Stimulated activated CD8-positive, alpha-beta memory T cell treated with anti-CD3 and anti-CD28 coated beads, Interleukin-4, amount 100 ng/mL, for 1 hour (primary cell): ENCODE measurements at places on chromosomes 12 and 14.

- DNase-seq, result no peak
These were observed 16.9 kb downstream of the PPP1R36 start for GRCh38 chr14:64566651-64567122.

DNA sequence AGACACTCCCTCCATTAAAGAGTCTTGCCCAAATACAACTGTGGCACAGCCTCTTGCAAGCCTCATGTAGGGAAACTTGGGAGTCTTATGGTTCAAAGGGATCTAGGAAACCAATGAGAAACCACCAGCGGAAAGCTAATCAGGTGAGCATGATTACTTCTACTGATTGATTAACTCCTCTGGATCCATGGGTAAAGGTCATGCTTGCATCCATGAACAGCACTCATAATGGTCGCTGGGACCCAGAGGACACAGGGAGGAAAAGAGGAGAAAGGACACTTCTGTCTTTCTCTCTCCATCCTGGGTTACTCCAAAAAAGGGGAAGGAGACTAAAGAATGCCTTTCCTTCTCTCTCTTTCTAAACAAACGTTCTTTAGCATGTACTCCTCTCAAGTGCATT is 1397.2 kb downstream of the LRFN5 start:
- no peak for DNase-seq

- no peak for DNase-seq
These were observed 83.1 kb downstream of the ARL6IP4 start for GRCh38 chr12:123063535-123063934.

DNA sequence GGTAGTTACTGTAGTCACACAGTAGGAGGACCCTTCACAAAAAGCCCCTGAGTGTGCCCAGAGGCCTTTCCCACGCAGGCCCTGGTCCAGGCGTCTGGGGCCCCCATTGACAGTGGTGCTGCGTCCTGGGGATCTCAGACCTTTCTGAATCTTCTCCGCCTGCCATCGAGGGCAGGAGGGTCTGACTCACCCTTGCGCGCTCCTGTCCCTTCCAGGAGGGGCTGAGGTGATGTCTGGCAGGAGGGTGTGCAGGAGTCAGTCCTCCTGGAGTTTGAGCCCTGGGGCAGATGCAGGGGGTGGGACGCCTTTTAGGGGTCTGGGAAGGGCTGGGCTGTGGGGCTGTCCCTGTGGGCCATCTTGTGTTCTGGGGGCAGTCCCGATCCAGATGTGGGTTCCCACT is 386.8 kb downstream of the TMEM121 start:
- DNase-seq, result no peak

GRCh38 chr12:89087149-89087825 is 265.0 kb downstream of the DUSP6 start:
- DNase-seq, result no peak

- no peak for DNase-seq
These were observed 627 bp downstream of the HOXC8 start for GRCh38 chr12:54009171-54010052.

GRCh38 chr12:54227376-54227775 is 38.6 kb upstream of the SMUG1 start:
- DNase-seq, result no peak

DNA sequence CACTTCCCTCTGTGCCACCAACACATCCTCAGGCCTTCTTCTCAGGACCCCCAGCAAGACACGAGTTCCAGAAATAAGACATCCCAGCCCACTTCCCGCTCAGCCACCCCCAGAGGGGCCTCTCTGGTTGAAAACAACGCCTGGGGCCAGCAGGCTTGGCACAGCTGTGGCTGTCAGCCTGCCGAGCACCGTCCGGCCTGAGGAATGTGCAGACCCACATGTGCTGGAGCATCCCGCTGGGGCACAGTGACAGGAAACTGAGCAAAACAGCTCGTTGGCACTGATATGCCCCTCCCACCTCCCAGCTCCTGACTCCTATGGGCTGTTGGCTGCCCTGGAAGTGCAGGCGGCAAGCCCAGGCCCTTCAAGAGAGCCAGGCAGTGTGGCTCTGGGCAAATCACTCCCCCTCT is 1.4 kb downstream of the SYNE3 start:
- DNase-seq, result no peak

DNA sequence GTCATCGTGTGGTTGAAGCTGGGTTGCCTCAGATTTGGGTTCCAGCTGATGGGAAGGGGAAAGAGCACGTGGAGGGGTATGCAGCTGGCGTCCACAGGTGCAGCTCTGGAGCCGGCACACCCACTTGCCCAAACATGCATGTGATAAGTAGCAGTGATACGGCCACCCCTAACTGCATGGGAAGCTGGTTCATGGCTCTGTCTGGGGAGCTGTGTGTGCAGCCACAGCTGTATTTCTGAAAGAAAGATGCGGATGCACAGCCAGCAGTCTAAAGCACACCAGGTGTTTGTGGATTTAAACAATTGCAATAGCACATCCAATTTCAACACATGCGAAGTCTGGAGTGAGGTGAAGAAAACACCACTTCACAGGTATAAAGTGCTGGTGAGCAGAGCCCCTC is 181.4 kb downstream of the EFCAB11 start:
- DNase-seq, result no peak

DNA sequence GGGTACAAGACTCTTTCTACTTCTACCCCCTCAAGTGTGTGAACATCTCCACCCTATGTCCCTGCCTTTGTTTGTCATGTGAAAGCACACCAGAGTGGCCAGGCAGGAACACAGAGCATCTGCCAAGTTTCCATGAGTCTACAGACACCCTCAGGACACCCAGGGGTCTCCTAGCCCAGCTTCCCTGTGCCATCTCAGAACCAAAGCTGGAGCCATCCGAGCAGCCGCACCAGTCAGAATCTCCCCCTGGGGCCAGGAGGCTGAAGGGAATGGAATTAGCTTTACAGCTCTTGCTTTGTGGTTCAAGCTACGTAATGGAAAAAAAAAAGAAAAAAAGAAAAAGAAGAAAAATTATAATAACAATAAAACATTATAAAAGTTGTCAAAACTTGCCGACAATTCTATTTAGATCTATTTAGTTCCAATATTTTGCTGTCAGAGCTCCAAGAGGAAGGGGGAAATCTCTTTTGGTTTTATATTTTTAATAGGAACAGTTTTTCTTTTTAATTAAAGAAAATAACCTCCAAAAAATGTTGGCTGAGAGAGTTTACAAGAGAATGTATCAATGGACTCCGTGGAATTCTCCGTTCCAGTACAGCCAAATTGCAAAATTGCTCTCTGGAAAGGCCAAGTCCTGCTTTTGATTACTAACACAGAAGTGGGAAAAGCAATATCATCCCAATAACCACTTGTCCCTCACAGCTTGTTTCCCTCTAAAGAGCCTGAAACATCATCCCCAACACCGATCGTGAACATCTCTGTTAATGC is 37.1 kb downstream of the TBX5 start:
- no peak for DNase-seq

GRCh38 chr14:86015941-86016340 is 486.0 kb downstream of the FLRT2 start:
- DNase-seq, result no peak

- no peak for DNase-seq
These were observed 49.0 kb downstream of the MDGA2 start for GRCh38 chr14:47626151-47627035.

GRCh38 chr12:325906-326305 is 63.2 kb downstream of the KDM5A start:
- DNase-seq, result no peak

- DNase-seq, result no peak
These were observed 20.0 kb upstream of the ITGA5 start for GRCh38 chr12:54439096-54439495.
